ENCODE measurements at places on chromosomes 5 and 9. TPM values are rescaled to one million over a fixed set of nuclear protein-coding genes. Genes with fewer than 3 reads are reported as not detected.

GRCh38 chr9:135279834-135280393, 192.4 kb downstream of the OLFM1 start:
- no peak for DNase-seq

- no peak for DNase-seq
Measured at GRCh38 chr5:180117000-180117725, 45.6 kb upstream of the RNF130 start.

DNA sequence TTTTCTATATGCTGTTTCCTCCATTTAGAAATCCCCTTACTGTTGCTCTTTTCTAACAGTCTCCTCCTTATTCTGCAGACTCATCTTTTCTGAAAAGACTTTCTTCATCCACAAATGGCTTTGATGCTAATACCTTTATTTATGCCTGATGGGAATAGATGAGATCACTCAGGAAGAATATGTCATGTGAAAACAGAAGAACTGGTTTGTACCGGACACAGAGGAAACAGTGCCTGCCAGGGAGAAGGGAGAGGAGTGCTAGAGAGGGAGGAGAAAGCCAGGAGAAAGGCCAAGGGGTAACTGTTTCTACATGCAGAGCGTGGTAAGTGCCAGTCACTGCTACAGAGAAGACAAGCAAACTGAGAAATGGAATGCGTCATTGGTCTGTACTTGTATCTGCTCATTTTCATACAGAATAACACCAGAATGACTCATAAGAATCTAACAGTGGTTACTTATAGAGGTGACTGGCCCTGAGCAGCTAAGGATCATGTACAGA, 45.9 kb upstream of the PJA2 start:
- no peak for DNase-seq

The PKD2L2 gene
- not detected for total RNA-seq
